ENCODE measurements at places on chromosomes 6 and 20.

DNA sequence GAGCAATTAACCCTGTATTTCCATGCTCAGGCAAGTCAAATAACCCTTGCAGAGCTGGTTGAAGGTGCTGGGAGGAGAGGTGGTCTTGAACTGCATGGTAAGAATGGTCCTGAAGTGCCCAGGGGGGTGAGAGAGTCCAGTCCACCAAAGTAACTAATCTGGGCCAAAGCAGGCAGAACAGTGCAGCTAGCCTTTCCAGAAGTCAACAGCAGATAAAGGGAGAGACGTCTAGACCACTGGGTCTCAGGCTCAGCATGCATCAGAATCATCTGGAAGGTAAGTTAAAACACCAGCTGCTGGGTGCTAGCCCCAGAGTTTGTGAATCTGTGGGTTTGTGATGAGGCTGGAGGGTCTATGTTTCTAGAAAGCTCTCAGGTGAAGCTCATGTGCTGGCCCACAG lies 232.3 kb upstream of the ECI2 start:
- no peak for DNase-seq

DNA sequence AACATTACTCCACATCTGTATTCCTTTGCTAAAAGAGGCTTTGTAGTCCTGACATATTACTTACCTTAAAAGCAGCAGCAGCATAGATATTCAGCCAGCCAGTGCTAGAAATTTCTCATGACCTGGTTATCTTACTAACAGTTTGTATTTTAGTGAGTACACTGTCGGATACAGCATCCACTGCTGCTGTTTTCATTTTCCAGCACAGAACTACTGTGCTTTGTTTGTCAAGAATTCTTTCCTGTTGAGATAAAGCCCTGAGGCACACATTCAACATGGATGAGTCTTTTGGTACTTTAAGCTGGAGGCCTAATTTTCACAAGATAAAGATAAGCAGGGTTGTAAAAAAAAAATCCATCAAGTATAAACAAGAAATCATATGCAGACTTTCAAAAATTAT lies 311.2 kb upstream of the OPRM1 start:
- no peak for DNase-seq

- no peak for DNase-seq
Measured at GRCh38 chr20:24938498-24938897, 10.6 kb upstream of the CST7 start.

GRCh38 chr20:1942486-1943274 lies 47.5 kb downstream of the SIRPA start:
- no peak for DNase-seq
